Hematopoietic multipotent progenitor cell treated with erythropoietin and hydrocortisone succinate and interleukin-3 and kit ligand, for 15 days (in vitro differentiated cells): ENCODE measurements at places on chromosomes 12 and 14.

- no peak for DNase-seq
Measured at GRCh38 chr12:131618303-131618658, 92.6 kb upstream of the SFSWAP start.

DNA sequence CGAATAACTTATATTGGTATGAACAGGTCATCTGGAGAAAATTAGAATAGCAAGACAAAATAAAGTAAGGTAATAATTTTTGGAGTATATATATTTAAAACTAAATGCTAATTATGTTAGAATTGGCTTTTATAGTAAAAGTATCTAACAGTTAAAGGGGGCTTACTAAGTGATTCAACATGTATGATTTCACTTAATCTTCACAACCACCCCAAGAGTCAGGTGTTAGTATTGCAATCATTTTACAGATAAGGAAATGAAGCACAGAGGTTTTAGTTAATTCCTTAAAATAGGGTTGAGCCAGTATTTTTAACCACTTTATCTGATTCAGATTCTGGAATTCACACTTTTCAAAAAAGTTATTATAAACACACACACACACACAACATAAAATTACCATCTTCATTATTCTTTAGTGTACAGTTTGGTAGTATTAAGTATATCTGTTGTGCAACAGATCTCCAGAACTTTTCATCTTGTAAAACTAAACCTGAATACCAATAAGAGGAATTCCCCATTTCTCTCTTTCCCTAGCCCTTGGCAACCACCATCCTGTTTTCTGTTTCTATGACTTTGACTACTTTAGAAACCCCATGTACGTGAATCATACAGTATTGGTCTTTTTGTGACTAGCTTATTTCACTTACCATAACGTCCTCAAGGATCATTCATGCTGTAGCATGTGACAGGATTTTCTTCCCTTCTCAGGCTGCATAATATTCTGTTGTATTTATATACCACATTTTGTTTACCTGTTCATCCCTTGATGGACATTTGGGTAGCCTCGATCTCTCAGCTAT is 12.5 kb downstream of the A2M start:
- no peak for DNase-seq

DNA sequence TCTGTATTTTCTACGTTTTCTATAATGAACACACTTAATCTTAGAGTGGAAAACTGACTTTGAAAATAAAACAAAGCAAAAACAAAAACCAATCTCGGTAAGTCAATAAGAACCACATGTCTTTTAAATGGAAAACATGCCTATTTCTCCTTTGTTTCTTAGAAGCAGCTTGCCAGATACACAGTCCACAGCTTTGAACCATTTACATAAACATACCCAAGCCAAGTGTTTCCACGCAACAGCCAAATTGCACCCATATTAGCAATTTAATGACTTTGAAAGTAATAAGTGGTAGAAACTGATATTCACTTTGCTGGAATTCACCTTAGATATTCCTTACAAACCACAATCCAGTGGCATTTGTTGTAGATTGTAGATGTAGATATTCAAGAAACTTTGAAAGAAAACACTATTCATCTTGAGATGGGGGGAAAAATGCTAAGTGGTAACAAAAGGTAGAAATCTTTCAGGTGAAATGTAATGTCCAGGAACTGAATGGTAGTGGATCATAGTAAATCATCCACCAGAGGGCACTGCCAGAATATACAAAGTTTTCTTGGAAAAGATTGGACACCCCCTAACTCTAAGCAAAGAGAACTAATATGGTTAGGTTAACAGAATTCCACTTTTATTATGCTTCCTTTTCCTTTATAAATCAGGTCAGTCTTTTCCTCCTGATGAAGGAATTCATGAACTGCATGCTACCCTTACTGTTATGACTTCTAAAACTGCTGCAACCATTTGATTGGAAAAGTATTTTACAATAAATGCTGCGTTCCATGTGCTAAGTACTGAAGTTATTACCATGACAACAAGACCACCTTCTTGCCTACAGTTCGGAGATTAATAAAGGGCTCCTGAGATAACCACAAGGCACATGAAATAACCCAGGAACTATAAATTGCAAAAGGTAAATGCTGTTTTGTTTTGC is 69.8 kb downstream of the RERG start:
- DNase-seq = no peak

DNA sequence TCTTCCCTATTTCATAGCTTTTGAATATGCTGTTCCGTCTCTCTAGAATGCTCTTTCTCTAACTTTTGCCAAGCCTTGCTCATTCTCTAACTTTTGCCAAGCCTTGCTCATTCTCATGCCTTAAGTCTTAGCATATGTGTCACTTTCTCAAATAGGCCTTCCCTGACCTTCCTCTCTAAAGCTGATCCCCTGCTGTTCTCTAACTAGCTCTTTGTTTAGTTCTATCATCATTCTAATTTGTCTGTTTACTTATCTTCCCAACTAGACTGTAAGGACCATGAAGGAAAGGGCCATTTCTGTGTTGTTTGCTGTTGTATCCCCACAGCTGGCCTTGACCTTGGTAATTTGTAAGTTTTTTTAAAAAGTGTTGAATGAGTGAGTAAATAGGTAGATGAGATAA is 71.1 kb downstream of the ZNF641 start:
- no peak for DNase-seq

DNA sequence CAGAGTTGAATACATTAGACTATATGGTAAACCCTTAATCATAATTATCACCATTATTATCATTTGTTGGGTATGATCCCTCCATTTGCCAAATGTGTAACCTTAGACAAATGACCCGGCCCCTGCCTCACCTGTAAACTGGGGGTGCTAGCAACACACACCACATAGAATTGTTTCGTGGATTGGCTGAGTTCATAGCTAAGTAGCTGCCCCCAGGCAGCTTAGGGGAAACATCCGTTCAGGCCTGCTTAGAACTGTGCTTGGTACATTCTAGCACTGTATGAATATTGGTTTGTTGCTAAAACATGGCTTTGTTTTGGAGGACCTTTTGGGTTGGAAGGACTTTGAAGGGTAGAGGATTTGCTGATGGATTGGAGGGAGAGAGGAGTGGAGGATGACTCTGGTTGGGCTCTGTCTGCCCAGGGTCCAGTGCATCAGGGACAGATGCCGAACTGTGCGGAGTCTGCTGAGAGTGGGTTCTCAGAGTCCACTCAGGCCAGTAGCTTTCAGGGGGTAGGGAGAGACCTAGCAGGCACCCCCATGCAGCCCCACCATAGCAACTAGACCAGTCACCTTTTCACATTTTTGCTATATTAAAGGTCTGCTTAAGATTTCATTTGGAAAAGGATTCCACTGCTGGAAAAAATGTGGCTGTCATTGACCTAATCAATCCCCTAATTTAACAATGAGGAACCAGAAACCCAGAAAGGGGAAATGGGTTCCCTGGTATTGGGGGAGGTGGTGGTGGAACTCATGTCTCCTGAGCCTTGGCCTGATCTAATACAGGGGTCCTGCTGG is 2.2 kb downstream of the RIN3 start:
- no peak for DNase-seq

DNA sequence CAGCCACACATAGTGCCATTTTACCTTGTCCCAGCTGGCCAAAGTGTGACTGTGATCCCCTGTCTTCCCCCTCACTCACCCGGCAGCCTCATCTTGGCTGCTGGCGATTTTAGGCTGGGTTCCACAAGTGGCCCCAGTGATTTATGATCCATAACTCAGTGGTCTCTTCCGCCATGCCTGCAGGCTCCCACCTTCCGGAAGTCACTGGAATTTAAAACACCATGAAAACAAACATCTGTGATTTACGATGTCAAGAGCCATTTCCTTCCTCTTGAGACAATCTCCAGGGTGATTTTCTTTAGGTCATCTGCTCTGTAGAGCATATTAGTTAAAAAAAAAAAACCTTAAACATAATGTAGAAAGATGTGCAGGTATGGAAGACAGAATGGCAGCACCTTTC is 282.3 kb downstream of the CACNA1C start:
- no peak for DNase-seq

DNA sequence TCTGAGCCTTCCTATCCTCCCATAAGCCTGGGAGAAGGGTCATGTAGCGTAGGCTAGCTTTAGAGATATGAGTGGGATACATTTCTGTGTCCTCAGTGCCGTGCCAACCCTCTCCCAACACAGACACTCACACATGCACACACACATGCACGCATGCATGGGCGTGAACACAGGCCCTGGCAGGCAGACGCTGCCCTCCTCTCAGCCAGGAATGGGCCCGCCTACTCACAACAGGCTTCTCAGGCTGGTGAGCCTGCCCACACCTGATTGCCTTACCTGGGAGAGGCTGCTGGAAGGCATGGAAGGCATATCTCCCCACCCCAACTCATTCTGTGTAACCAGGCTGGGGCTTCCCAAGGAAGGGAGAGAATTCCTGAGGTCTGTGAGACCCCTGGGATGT is 12.8 kb upstream of the ACVR1B start:
- no peak for DNase-seq
